ENCODE measurements at places on chromosomes 11 and 22. TPM values are rescaled to one million over a fixed set of nuclear protein-coding genes. Genes with fewer than 3 reads are reported as not detected.
A peak's percentile ranks its signal among the peaks of the same experiment; 100 is the strongest.

- DNase-seq = peak; percentile 39
Observed at GRCh38 chr11:61787928-61788491, 4.4 kb downstream of the TMEM258 start.

- DNase-seq = peak; percentile 69
Observed at GRCh38 chr11:117819096-117820040, 5.2 kb downstream of the FXYD2 start.

The NXPE4 gene
- total RNA-seq = not detected

The TTLL12 gene
- total RNA-seq = 21.6 TPM

DNA sequence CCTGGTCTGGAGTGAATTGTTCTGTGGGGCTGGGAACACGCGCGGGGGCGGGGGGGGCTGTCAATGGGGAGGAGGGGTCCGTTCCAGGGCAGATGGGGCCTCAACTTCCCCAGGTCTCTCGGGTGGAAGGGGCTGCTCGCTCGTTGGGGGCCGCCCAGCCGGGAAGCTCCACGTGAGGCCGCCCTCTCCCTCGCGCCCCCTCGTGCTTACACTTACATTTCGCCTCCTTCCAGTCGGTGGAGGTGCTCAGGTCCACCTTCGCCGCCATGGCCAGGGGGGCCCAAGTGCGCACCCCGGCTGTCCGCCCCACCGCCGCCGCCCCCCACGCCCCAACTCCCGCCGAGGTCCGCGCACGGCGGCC, 452 bp downstream of the MACROD1 start:
- DNase-seq = no peak

- no peak for DNase-seq
Observed at GRCh38 chr11:8283465-8284230, 20.0 kb upstream of the LMO1 start.

DNA sequence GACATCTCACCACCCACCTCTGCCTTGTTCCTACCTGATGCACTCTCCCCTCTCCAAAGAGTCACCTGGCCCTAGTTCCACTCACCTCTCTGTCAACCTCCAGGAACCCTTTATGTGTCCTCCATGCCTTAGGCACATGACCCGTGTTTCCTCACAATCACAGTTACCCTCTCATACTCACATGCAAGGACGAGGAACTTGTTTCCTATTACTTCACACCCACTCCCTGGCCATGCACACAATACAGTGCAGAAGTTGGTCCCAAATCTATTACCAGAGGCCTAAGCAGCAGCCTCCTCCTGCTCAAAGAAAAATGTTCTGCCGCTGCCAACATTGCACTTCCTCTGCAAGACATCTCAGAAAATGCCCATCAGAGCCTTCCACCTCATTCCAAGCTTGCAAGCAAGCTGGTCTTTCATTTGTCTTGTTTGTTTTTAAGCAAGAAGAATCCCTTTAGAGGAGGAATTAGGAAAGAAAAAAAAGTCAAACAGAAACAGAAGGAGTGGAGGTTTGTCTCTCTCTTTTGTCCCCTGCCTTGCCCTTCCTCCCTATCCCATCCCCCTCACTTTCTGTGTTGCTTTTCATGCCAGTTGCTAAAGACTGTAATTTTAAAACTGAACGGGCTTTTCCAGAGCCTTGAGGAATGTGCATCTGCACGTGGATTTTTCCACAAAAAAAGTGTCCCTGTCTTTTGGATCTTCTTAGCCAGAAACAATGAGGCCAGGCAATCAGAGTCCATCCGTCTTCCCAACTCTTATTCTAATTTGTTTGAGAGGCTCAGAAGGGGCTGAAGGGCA, 63.4 kb downstream of the KCNJ1 start:
- DNase-seq = no peak
